Frontal cortex (tissue), 4 donors: ENCODE measurements at places on chromosomes 13 and 19. TPM values are rescaled to one million over a fixed set of nuclear protein-coding genes. Genes with fewer than 3 reads are reported as not detected.

- no peak for DNase-seq
These were observed 57.7 kb downstream of the MLLT1 start for GRCh38 chr19:6221878-6222746.

GRCh38 chr13:110690516-110690915, 15.4 kb downstream of the CARS2 start:
- no peak for DNase-seq

GRCh38 chr13:40208517-40208916, 457.9 kb downstream of the FOXO1 start:
- DNase-seq: no peak

DNA sequence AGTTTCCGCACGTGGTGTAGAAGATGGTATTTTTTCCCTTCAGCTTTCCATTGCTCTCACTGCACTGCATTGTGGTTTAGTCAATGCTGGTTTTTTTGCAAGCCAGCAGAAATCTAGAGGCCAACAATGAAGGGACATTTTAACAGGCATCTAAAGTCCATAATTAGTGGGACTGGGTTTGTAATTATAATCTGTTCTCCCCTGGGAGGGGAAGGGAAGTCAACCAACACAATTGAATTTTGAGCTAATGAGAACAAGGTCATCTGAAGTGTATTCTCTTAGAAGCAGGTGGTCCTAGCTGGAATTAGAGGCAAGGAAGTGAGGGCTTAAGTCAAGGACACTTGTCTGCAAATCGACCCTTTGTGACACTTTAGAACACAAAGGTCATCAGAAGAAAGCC, 156.4 kb downstream of the MYO16 start:
- no peak for DNase-seq

DNA sequence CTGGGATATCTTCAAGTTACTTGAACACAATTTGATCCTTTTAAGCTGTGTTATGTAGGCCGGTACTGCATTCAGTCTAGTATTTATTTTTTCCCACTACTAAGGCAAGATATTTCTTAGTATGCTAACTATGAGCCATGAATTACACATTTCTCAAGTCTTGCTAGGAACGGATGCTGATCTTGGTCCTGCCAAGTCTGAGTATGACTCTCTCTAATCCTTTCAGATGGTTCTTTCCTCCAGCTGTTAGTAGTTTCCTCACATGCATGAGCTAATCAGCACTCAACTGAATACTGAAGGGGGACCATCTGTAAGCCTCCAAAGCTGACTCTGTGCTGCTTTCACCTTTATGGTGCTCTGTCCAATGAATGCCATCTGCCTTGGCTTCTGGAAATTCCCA, 460.3 kb downstream of the KCTD12 start:
- DNase-seq: no peak

Gene ERICH4
- not detected for total RNA-seq

Gene RYR1
- 4.5 TPM for total RNA-seq

Gene CLDND2
- total RNA-seq: not detected
